Ovary (tissue), 10 donors: ENCODE measurements at places on chromosomes 2 and 18.

DNA sequence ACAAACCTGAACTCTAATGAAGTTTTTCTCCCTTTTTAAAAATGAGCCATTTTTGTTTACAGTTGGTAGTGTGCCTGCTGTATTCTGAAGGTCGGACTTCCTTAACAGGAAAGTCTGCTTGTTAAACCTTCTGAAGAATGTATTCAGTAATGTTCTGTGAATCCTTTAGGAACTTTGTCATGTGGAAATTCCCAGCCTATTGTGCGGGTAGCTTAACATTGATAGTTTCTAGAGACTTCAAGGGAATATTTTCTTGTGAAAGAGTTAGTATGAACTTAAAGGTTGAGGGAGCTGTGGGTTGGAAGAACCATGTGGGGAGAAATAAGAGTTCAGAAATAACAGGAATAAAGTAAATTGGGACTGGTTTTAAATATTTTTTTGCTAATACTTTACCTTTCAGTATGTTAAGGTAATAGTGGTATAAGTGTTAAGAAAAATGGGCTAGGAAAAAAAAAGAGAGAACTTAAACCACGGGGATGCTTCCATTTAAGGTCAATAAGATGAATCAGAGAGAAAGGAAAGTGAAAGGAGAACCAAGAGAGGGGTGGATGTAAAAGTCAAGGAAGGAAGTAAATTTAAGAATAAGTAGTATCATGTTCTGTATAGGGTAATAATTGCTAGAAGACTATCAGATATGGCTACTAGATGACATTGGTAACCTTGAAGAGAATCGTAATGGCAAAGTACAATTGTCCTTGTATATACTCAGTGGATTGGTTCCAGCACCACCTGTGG lies 90.5 kb downstream of the PMS1 start:
- no peak for DNase-seq

- no peak for DNase-seq
These were observed 114.5 kb downstream of the INSIG2 start for GRCh38 chr2:118202707-118203303.

GRCh38 chr2:98761267-98761781 lies 30.4 kb upstream of the MGAT4A start:
- no peak for DNase-seq

GRCh38 chr2:200592406-200593075 lies 6.7 kb downstream of the AOX1 start:
- no peak for DNase-seq

DNA sequence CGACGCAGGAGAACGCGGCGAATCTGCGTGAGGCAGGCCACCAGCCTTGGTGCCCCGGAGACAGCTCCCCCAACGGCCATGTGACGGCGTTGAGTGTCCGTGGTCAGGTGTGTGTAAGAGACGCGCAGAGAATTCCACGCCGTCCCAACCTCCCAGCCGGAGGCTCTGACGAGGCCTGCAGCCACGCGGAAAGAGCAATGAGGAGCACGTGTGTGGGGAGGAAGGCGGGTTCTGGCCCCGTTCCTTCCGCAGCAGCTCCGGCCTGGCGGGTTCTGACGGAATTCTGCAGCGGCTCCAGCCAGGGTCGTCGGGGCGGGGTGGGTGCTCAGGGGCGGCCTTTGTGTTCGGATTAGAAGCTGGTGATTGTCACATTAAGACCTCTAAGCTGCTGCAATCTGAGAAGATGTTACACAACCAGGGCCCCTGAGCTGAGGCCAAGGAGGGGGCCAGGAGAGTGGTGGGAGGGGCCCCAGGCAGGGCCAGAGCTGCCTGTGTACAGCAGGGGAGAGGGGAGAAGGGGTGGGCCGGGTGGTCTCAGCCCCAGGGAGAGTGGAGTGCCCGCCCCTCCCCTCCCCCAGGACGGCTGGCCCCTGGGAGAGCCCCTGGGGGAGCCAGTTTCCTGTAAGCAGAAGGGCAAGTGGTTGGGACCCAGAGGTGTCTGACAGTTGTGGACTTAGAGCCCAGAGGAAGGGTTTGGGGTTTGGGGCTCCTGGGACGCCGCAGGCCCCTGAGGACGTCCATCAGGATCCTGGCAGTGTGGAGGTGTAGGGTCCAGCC lies 5.1 kb upstream of the GAL3ST2 start:
- DNase-seq, result peak; percentile 72

DNA sequence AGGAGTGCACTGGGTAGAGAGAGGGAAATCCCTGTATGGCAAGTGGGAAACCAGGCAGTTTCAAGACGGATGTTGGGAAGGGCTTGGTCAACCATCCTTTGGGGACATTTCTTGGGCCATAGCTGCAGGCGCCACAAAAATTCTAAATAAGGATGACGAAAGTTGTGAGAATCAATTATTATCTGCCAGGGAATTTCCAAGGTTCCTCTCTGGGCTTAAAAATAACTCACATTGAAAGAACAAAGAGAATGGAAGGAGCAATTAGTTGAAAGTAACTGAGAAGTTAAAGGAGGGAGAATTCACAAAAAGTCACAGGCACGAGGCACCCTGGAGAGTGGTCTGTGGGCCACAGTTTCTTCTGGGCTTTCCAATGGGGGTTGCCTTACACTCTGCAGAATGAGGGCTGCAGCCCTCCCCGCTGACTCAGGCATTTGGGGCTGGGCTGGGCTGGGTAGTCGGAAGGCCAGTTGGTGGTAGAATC lies 195.7 kb downstream of the SMAD7 start:
- no peak for DNase-seq

- DNase-seq, result no peak
These were observed 27.8 kb upstream of the NETO1 start for GRCh38 chr18:72895548-72895947.

DNA sequence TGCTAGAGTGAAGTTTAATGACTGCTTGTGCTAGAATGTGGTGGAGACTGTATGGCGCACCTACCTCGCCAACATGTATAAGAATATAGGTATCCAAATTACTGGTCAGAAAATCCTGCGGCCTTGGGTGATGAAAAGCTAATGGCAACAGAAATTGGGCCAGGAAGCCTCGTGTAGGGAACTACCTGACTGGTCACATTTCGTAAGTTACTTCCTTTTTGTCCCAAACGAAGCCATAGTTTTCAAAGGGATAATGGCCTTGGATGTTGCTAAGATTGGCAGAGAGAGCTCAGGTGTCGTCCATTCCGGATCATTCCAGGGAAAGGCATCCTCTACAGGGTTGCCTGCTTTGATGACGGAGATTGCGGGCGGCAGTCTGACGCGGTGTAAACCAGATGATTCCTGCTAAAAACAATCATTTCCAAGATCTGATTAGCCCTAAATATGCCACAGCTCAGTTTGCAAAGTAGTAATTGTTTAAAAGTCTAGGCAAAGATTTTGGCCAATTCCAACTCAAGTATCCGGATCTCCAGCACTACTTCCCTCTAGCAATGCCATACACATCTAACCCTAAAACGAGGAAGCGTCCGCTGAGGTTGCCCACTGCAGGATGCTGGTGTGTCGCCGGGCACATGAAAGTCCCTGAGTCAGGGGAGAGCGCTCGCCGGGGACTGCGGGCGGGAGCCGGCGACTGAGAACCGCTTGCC lies 708 bp upstream of the MALT1 start:
- DNase-seq, result no peak

- DNase-seq, result no peak
These were observed 176.4 kb upstream of the ID2 start for GRCh38 chr2:8505311-8505920.

DNA sequence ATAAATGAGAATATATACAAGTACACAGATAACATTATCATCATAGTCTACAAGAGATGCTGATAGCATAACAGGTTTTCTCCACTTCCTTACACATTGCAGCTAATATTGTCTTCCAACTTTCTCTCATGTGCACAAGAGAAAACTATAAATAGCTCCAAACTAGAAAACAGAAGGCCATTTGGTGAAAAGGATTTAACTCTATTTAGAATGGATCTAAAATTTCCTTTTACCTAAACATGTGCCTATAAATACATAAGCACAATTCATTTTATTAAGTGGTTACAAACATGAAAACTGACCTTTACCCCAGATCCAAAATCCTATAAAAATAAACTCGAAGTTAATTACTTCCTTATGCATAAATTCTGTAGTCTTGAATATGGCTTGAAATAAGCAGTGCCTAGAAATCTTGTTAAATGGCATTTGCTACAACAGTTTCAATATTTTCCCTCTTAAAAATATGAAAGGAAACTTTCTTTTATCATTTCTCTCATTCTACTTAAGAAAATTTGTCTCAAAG lies 41.6 kb downstream of the SLC25A12 start:
- DNase-seq, result no peak

DNA sequence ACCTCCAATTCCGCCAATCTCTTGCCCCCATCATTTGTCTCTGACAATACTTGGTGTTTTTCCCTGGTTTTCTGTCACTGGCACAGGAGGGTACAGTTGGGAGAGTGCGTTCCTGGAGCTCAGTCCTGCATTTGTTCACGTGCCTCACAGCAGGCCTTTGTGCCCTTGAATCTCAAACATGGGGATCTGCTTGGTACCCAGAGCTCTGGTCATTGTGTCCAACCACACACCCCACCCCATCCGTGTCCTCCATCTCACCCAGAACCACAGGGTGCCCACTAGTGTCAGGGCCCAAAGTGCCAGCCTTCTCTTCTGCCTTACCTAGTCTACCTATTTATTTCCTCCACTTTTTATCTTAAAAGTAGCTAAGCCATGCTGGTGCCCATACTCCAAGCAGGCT lies 16.2 kb downstream of the GAREM2 start:
- no peak for DNase-seq

DNA sequence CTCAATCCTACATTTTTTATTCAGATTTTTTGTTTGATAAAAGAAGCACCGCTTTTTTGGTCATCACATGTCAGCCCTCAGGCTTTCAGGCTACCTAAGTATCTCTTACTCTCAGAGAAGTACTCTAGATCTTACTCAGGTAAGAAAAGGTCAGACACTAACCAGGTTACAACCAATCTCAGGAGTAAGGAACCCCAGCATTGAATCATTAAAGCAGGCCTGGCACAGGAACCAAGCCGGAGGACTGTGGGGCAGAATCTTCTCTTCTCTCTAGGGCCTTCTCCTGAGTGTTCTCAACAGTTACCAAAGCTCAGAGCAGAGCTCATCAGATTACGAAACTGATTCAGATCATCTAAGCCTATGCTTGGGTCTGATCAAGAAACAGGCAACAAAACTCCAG lies 28.2 kb downstream of the RBMS1 start:
- no peak for DNase-seq

GRCh38 chr2:38141501-38141900 lies 65.5 kb upstream of the CYP1B1 start:
- no peak for DNase-seq
